ENCODE measurements at places on chromosomes 2 and 18.

- no peak for DNase-seq
These were observed 498.0 kb downstream of the CCDC85A start for GRCh38 chr2:56681659-56682396.

DNA sequence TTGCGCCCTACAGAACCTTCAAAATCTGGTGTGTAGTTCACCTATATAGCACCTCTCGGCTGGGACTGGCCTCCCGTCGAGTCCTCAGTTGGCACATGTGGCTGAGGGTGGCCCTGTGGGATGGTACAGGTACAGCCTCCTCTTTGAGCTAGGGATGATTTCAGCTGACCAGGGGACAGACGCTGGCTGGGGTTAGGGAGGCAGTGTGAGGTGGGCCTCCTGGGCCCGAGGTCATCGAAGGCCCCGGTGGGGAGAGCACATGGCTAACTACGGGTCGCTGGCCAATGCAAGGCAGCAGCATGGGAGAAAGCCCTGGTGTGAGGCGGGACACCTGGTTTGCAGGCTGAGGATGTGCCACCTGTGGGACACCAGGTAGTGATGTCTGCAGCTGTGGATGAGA lies 304.8 kb downstream of the GBX2 start:
- no peak for DNase-seq

- no peak for DNase-seq
These were observed 221.7 kb downstream of the HAUS1 start for GRCh38 chr18:46325895-46326294.

GRCh38 chr2:209768557-209768956 lies 3.1 kb upstream of the UNC80 start:
- no peak for DNase-seq

DNA sequence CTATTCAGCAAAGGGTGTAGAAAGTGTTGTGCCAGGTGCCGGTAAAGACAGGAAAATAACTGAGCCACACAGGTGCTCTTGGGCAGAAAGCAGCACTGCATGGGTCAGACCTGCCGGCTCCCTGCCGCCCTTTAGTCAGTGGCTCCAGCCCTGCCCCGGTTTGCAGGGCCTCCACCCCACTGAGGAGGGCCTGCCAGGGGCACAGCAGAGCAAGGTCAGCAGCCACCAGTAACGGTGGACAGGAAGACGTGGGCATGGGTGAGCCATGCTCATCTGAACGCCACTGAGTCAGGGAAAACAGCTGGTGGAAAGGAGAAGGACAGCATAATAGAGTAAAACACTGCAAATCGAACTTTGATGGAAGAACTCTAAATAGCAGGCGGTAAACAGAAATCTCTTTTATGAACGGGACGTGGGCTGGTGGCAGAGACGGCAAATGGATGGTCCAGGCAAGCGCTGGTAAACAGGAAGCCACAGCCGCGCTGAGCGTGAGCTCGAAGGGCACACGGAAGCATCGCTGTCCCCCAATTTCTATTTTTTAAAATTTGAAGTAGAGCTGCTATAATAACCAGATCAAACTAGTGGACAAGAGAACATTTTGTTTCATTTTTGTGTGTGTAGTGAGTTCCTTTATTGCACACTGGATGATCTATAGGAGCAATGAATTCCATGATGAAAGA lies 141.8 kb upstream of the ALKAL2 start:
- no peak for DNase-seq

Measured in endothelial cell (in vitro differentiated cells).